ENCODE measurements at places on chromosomes 2 and 18. TPM values are rescaled to one million over a fixed set of nuclear protein-coding genes. Genes with fewer than 3 reads are reported as not detected.
A peak's percentile ranks its signal among the peaks of the same experiment; 100 is the strongest.

DNA sequence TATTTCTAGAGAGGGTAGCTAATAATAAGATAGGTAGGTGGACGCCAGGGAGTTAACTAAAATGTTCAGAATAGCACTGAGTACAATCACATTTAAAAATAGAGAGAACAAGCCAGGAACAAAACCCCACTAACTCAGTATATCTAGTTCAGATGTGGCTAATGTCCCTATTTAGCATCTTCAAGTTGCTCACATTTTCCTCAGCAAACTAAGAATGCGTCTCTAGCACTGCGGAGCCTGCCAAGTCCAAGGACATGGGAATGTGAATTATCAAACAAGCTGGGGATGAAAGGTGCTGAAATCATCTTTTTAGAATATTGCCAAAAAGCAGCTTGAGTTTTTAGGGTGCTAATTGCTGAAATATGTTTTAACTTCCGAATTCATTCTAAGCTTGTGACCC, 398.5 kb upstream of the FIGN start:
- DNase-seq, result no peak

DNA sequence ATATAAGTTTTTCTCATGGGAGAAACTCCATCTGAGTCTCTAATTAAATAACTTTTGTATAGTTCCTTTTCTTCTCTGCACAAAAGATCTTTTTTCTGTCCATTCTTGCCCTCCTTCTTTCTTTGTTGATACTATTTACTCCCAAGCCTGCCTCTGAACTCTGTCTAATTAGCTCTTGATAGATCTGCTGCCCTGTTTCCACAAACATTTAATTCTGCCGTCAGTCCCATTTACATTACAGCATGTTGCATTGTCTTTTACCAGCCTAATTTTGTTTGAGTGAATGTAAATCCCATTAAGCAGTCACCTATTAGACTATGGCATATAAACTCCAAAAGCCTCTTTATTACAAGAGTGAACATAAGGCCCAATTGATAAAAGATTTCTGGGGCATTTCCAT, 254.4 kb downstream of the ERBB4 start:
- no peak for DNase-seq

GRCh38 chr2:190180313-190181122, 118.0 kb upstream of the MSTN start:
- DNase-seq, result peak; percentile 32

- no peak for DNase-seq
Measured at GRCh38 chr2:197846777-197847176, 42.4 kb downstream of the PLCL1 start.

GRCh38 chr18:68548904-68549870, 165.7 kb downstream of the TMX3 start:
- DNase-seq, result no peak

The KLHL14 gene
- total RNA-seq, result 10.3 TPM

The UGT1A3 gene
- not detected for total RNA-seq

The IL37 gene
- not detected for total RNA-seq

The GORASP2 gene
- 30.6 TPM for total RNA-seq
